ENCODE measurements at places on chromosomes 1 and 21. TPM values are rescaled to one million over a fixed set of nuclear protein-coding genes. Genes with fewer than 3 reads are reported as not detected.

OPTC gene
- not detected for total RNA-seq

DCST1 gene
- not detected for total RNA-seq

GRCh38 chr1:173422456-173422976 lies 54.6 kb upstream of the PRDX6 start:
- H3K36me3 ChIP-seq, result peaks cover 4% of the 10 kb centered on the region
- no peaks in the 10 kb centered on the region for H3K27me3 ChIP-seq
- H3K4me1 ChIP-seq, result peaks cover 3% of the 10 kb centered on the region

OR2T35 gene
- not detected for total RNA-seq

ATPAF1 gene
- total RNA-seq, result 52.2 TPM

GRCh38 chr21:38839328-38840286 lies 33.9 kb downstream of the ETS2 start:
- H3K27ac ChIP-seq, result peak overlapping the region; percentile 93
- no peak overlapping the region for H3K4me3 ChIP-seq
- peaks cover 22% of the 10 kb centered on the region for H3K4me1 ChIP-seq
- DNase-seq, result peak; percentile 94

DNA sequence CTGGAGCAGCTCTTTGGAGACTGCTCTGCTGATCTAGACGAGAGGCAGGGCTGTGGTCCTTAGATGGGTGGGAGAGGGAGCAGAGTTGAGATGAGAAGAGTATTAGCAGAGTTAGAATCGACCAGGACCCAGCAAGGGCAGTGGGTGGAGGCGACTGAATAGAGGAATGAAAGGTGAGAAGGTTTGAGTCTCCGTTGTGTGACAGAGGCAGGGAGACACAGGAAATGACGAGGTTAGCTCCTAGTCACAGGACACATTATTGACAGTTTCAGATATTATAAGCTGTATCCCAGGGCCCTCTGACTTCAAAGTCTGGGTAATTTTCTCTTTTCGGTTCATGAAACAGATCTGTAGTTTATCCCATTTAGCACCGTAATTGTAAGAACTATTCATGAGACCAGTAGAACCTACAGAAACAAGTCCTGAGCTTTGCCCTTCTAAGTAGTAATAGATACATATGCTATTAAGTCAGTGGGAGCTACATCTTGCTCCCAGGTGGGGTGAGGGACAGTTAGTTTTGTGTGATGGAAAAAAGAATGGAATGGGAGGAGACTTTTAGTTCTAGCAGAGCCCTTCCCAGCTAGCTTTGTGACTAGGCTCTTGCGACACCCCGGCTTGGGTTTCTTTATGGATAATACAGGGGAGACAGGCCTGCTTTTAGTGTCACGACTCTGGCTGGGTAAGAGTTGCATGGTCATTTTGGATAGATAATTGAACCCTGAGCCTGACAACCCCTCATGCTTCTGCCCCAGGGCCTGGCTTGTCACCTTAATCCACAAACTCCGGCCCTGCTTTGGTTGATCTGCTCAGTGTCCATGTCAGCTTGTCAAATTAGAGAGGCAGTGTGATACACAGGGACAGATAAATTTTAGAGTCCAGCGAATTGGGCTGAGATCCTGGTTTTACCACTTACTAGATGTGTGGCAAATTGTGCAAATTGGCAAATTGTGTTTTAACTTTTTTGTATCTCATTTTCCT lies 70.2 kb downstream of the UCK2 start:
- H3K36me3 ChIP-seq, result peaks cover 5% of the 10 kb centered on the region
- H3K4me3 ChIP-seq, result no peak overlapping the region
- H3K27ac ChIP-seq, result peak overlapping the region; percentile 92
- DNase-seq, result peak; percentile 80

DNA sequence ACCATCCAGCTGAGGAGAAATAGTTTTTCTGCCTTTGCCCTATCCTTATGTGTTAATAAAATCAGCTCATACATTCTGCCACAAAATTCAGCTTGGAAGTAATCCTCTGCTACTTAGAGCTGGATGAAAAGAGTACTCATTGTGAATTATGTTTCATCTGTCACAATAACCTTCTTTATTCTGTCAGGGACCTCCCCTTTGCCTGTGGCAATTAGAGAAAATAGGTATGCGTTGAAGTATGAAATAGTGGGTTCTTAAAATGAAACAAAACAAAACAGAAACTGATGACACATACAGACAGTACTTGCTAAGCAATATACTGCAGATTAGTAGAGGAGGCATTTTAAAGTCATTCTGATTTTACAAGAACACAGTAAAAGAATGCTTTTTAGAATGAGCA lies 578.5 kb downstream of the USP25 start:
- no peaks in the 10 kb centered on the region for H3K27me3 ChIP-seq
- peak; percentile 15 for DNase-seq
- no peaks in the 10 kb centered on the region for H3K36me3 ChIP-seq
- no peaks in the 10 kb centered on the region for H3K4me1 ChIP-seq

LIN28A gene
- not detected for total RNA-seq

FNDC5 gene
- total RNA-seq, result 1.7 TPM

OR2AK2 gene
- not detected for total RNA-seq

GRCh38 chr1:159746666-159747065 lies 32.3 kb upstream of the CRP start:
- no peaks in the 10 kb centered on the region for H3K27me3 ChIP-seq
- no peak for DNase-seq

DNA sequence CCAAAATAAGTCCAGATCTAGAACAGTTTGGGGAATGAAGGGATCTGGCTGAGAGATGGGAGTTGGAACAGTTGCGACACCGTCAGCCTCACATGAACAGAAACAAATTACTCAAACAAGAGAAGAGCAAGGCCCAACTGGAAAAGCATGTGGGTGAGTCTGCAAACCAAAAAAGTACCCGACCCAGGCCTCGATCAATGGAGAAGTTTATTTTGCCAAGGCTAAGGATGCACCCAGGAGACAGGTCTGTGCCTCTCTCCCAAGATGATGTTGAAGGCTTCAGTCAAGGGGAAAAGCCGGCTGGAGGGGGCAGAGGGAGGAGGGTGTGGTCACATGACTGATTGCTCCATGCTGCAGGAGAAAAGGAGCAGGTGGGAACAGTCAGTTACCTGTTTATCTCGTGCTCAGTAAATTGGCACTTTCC lies 42.3 kb downstream of the KRTAP10-1 start:
- no peak overlapping the region for H3K4me3 ChIP-seq
- H3K27ac ChIP-seq, result no peak overlapping the region
- no peaks in the 10 kb centered on the region for H3K4me1 ChIP-seq
- no peaks in the 10 kb centered on the region for H3K36me3 ChIP-seq
- DNase-seq, result no peak

MACO1 gene
- 12.7 TPM for total RNA-seq

GRCh38 chr1:83029916-83030315 lies 969.0 kb downstream of the TTLL7 start:
- H3K4me1 ChIP-seq, result no peaks in the 10 kb centered on the region
- no peak for DNase-seq
- H3K36me3 ChIP-seq, result no peaks in the 10 kb centered on the region
- H3K4me3 ChIP-seq, result no peak overlapping the region
- H3K27ac ChIP-seq, result no peak overlapping the region
- H3K27me3 ChIP-seq, result no peaks in the 10 kb centered on the region

SHCBP1L gene
- not detected for total RNA-seq

- no peaks in the 10 kb centered on the region for H3K4me1 ChIP-seq
- H3K27me3 ChIP-seq, result no peaks in the 10 kb centered on the region
- H3K27ac ChIP-seq, result no peak overlapping the region
- no peak for DNase-seq
Observed at GRCh38 chr1:2800664-2801045, 838 bp downstream of the TTC34 start.

DNA sequence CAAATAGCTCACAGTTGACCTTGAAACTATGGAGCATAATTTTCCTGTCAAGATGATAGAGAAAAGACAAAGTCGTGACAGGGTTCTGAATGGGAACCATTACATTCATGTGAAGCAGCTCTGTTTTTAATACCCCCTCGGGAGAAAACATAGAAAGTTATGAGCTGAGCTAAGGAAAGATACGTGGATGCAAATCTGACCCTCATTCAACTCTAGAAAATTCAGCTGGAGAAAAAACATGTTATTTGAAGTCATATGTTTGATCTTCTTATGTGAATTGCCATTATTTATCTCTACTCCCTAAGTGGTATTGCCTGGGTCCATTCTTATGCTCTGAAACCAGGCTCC lies 48.0 kb upstream of the LRRC52 start:
- no peaks in the 10 kb centered on the region for H3K27me3 ChIP-seq
- no peak for DNase-seq
- H3K4me1 ChIP-seq, result no peaks in the 10 kb centered on the region
- H3K27ac ChIP-seq, result no peak overlapping the region
- H3K4me3 ChIP-seq, result no peak overlapping the region

GRCh38 chr1:92995441-92996430 lies 34.5 kb upstream of the DIPK1A start:
- no peaks in the 10 kb centered on the region for H3K4me1 ChIP-seq
- no peaks in the 10 kb centered on the region for H3K36me3 ChIP-seq
- H3K4me3 ChIP-seq, result no peak overlapping the region
- H3K27me3 ChIP-seq, result peaks cover 14% of the 10 kb centered on the region
- DNase-seq, result no peak

DNA sequence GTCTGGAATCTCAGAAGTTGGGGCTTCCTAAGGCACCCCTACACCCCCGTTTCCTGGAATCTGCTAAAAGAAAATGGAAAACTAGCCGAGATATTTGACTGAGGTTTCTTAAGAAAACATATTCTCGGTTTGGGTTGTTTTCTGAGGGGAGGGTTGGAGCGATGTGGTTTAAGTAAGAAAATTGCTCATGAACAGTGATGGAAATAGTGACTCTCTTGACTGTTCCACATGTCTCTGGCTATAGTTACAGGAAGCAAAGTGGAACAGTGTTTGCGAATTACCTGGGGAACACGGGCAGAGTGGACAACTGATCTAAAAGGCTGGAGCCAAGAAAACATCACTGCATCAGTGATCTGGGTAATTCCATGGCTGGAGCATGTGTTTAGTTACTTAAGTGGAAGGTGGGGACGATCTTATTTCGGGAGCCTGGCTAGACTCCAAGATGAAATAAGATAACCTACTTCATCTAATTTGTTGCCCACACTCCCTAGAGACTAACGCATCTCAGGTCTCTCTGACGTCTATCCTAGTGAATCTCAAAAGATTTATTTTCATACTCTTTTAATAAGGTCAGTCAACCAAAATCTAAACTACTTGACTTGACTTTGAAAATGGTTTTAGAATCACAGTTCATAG lies 92.4 kb downstream of the KCNJ15 start:
- peak; percentile 6 for DNase-seq
- no peaks in the 10 kb centered on the region for H3K27me3 ChIP-seq
- peaks cover 14% of the 10 kb centered on the region for H3K4me1 ChIP-seq
- H3K27ac ChIP-seq, result no peak overlapping the region

CFAP74 gene
- not detected for total RNA-seq

DIRAS3 gene
- total RNA-seq, result 8.6 TPM

DNA sequence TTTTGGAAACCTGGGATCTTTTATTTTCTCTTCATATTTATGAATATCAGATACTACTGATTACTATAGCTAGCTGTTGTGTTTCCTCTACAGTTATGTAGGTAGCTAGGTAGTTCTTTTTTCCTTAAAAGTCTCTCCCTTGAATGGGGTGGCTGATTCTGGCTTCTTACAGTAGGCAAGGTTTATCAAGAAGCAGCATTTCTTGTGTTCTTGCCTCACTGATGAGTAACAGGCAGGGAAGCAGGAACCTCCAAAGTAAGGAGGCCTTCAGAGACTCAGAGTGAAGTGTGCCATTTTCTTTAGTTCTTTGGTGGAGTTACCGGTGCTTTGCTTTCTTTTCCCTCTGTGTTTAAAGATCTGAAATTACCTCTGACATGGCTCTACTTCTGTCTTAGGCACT lies 56.0 kb downstream of the ZMYM4 start:
- H3K4me3 ChIP-seq, result no peak overlapping the region
- no peaks in the 10 kb centered on the region for H3K27me3 ChIP-seq
- H3K27ac ChIP-seq, result no peak overlapping the region

GRCh38 chr1:179728271-179728670 lies 14.8 kb upstream of the FAM163A start:
- no peak overlapping the region for H3K27ac ChIP-seq
- H3K4me1 ChIP-seq, result no peaks in the 10 kb centered on the region
- H3K27me3 ChIP-seq, result peaks cover 20% of the 10 kb centered on the region
- DNase-seq, result no peak

SPRR1B gene
- total RNA-seq, result not detected

DNA sequence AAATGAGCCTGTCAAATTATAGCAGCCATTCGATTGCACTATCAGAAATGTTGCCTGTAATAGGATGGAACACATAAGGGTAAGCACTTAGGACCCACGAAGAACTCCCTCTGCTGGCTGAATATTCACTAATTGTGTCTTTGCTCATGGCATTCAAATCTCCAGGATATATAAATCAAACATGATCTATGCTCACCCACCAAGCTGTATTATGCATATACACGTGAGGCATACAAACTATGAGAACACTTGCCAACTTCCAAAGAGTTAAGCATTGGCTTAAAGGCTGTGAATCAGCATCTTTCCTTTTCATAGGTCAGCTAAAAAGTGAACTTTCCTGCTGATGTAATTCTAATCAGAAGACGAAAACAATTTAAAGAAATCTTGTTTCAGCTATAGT lies 34.5 kb downstream of the TMPRSS15 start:
- no peaks in the 10 kb centered on the region for H3K27me3 ChIP-seq
- H3K4me3 ChIP-seq, result no peak overlapping the region
- H3K27ac ChIP-seq, result no peak overlapping the region

PRKAA2 gene
- total RNA-seq, result 1.4 TPM

GRCh38 chr1:8367571-8368194 lies 49.8 kb downstream of the SLC45A1 start:
- H3K27me3 ChIP-seq, result no peaks in the 10 kb centered on the region
- no peak for DNase-seq

GRCh38 chr1:152118915-152119314 lies 3.7 kb upstream of the TCHH start:
- H3K27ac ChIP-seq, result no peak overlapping the region
- no peaks in the 10 kb centered on the region for H3K4me1 ChIP-seq
- no peak for DNase-seq

GRCh38 chr1:5597171-5597850 lies 394.9 kb downstream of the NPHP4 start:
- no peak overlapping the region for H3K27ac ChIP-seq
- no peak overlapping the region for H3K4me3 ChIP-seq
- H3K27me3 ChIP-seq, result no peaks in the 10 kb centered on the region

- H3K36me3 ChIP-seq, result no peaks in the 10 kb centered on the region
- DNase-seq, result no peak
Observed at GRCh38 chr1:53244141-53244540, 5.8 kb upstream of the MAGOH start.

RIPPLY3 gene
- not detected for total RNA-seq

GRCh38 chr1:98480271-98480670 lies 181.2 kb upstream of the SNX7 start:
- no peaks in the 10 kb centered on the region for H3K36me3 ChIP-seq
- H3K27ac ChIP-seq, result no peak overlapping the region
- H3K4me3 ChIP-seq, result no peak overlapping the region

HAO2 gene
- not detected for total RNA-seq

DNA sequence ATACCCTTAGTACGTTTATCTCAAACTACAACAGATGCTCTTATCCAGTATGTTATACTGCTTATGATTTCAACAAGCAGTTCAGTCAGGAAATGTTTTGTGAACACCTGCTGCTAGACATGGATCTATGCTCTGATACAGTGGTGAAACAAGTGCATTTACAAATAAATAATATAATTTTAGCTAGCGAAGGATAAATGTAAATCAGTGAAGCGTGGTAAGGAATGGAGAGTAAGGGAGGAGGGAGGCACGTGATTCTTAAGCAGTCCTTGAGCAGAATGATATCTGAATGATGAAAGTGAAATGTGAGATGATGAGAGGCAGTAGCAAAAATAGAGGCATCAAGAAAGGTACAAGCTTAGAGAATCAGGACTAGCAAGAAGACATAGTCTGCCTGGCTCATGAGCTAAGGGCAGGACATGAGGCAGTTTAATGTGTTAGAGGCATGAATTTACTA lies 6.3 kb downstream of the TSNAX start:
- H3K27ac ChIP-seq, result no peak overlapping the region
- no peak for DNase-seq
- peaks cover 3% of the 10 kb centered on the region for H3K4me1 ChIP-seq
- no peaks in the 10 kb centered on the region for H3K27me3 ChIP-seq
- no peak overlapping the region for H3K4me3 ChIP-seq
- H3K36me3 ChIP-seq, result peaks cover 12% of the 10 kb centered on the region

All from IMR-90 (cell line).